Nephron progenitor cell (in vitro differentiated cells): ENCODE measurements at places on chromosomes 4 and X.

GRCh38 chr4:2390146-2390545 lies 28.3 kb downstream of the ZFYVE28 start:
- peaks cover 61% of the 10 kb centered on the region for H3K27me3 ChIP-seq
- no peaks in the 10 kb centered on the region for H3K36me3 ChIP-seq
- no peak for DNase-seq
- H3K4me1 ChIP-seq, result peaks cover 74% of the 10 kb centered on the region
- no peak overlapping the region for H3K27ac ChIP-seq

- H3K27ac ChIP-seq, result no peak overlapping the region
- no peaks in the 10 kb centered on the region for H3K36me3 ChIP-seq
- DNase-seq, result no peak
- H3K4me3 ChIP-seq, result no peak overlapping the region
- H3K4me1 ChIP-seq, result no peaks in the 10 kb centered on the region
Measured at GRCh38 chr4:187887906-187888305, 107.7 kb upstream of the ZFP42 start.

GRCh38 chrX:2600564-2600963 lies 90.5 kb upstream of the CD99 start:
- no peak overlapping the region for H3K27ac ChIP-seq
- H3K4me3 ChIP-seq, result no peak overlapping the region

GRCh38 chr4:105437637-105438036 lies 36.2 kb downstream of the PPA2 start:
- H3K4me1 ChIP-seq, result no peaks in the 10 kb centered on the region
- H3K27ac ChIP-seq, result no peak overlapping the region
- H3K4me3 ChIP-seq, result no peak overlapping the region
- no peak for DNase-seq
- H3K36me3 ChIP-seq, result peaks cover 76% of the 10 kb centered on the region

GRCh38 chr4:156779774-156780173 lies 191.8 kb downstream of the PDGFC start:
- peaks cover 45% of the 10 kb centered on the region for H3K36me3 ChIP-seq
- peaks cover 9% of the 10 kb centered on the region for H3K4me1 ChIP-seq
- DNase-seq, result no peak
- H3K27ac ChIP-seq, result no peak overlapping the region
- H3K4me3 ChIP-seq, result no peak overlapping the region
- no peaks in the 10 kb centered on the region for H3K27me3 ChIP-seq
